ENCODE measurements at places on chromosomes 3 and 15.

- no peak for DNase-seq
Observed at GRCh38 chr3:131072099-131072559, 45.5 kb downstream of the NEK11 start.

- no peak for DNase-seq
Observed at GRCh38 chr15:73270366-73271097, 98.2 kb downstream of the HCN4 start.

- DNase-seq = no peak
Observed at GRCh38 chr15:31605467-31605931, 278.9 kb downstream of the KLF13 start.

DNA sequence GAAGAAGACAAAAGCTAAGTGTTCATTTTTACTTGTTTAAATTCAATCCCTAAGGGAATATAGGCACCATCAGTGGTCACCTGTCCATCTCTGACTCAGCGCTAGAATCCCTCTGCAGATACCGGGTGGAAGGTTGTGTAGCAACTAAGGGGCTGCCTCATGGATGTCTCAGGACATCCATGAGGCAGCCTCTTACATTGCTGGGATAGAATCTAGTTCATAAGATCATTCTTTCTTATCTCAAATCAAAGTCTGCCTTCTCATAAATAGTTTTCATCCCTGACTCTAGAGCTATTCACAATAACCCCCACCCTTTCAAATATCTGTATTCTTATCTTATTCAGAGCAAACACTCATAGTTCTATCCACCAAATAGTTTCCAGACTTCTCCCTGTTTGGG, 38.1 kb downstream of the HSPBAP1 start:
- DNase-seq = no peak

DNA sequence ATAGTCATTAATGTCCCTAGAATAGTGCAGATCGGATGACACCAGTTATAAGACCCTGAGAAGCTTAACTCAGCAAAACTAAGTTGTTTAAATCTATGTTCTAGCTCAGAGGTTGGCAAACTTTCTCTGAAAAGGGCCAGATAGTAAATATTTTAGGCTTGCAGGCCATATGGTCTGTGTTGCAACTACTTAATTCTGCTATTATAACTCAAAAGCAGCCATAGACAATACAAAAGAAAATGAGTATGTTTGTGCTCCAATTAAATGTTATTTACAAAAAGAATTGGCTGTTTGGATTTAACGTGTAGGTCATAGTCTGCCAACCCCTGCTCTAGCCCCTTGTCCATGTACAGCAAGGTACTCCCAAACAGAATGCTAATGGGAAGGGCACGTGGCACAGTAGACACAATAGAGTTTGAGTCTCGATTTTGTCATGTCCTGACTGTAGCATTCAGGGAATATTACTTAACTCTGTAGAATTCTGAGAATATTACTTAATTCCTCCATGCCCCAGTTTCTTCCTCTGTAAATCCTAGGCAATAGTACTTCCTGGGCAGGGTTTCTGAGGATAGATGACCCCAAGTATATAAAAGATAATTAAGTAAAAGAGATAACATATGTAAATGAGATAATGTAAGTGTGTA, 70.5 kb upstream of the ATP2C1 start:
- DNase-seq = no peak

DNA sequence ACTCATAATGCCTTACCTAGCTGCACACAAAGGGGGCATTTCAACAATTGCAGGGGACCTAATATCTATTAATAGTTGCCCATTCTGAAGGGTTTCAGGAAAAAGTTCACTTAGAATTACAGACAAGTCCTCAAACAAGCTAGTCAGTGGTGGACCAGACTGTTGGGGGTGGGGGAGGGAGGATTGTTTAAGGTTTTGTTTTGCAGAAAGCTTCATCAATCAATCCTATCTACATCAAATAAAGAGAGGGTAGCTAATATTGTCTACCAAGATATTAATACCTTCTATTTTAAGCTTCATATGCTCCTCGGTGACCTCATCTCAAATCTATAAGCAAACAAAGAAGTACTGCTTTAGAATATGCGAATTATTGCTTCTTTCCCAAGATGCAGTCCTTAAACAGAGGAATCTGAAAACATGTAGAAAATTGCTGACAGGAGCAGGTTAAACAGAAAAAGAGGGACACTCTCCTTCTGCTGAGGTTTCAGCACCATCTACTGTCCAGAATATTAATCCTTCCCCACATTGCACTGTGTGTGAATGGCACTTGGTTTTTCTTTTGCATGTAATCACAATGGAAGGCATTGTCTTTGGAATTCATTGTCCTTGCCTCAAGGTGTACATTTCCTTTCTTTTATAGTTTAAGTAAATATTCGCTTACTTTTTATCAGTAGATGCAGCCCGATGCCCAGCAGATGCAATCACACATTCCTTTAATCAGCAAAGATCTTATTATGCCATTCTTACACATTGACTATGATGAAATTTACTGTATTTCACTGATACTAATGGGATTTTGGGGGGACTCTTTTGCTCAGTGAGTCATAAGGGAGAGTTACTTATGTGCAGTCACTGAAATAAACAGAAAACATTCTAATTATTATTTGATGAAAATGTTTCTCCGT, 94.7 kb downstream of the IL5RA start:
- DNase-seq = no peak

- DNase-seq = no peak
Observed at GRCh38 chr15:49987198-49987785, 131.7 kb downstream of the ATP8B4 start.

DNA sequence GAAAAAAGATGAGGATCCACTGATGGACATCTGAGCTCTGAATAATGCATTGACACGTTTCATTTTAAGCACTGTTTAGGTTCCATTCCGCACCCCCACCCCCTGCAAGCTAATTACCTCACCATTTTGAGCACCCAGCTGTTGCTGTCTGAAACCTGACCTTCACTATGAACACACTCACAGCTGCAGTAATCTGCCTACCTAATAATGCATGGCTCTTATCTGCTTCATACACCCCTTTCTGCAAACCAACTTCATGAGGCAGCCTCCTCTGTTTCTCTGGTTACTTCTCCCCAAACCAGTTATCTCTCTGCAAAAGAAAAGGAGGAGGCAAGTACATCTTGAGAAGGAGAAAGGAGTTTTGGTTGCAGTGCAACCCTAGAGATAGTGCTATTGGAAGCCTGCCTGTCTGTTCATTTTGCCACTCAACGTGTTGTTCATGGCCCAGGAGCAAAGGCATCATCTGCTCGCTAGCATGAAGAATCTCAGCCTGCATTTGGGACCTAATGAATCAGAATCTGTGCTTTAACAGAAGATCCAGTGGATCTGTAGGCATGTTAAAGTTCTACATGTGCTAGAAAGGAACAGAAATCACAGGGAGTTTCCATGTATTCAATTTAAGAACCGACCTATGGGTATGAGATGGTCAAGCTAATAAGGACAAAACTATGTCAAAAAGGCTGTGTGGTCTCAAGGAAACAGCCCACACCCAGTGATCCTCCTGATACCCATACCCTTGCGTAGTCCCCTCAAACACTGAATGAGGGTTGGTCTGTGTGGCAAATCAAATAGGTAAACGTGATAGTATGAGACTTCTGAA, 87.2 kb downstream of the MB21D2 start:
- no peak for DNase-seq

GRCh38 chr3:149476225-149476624, 1.7 kb downstream of the TM4SF4 start:
- DNase-seq = no peak

DNA sequence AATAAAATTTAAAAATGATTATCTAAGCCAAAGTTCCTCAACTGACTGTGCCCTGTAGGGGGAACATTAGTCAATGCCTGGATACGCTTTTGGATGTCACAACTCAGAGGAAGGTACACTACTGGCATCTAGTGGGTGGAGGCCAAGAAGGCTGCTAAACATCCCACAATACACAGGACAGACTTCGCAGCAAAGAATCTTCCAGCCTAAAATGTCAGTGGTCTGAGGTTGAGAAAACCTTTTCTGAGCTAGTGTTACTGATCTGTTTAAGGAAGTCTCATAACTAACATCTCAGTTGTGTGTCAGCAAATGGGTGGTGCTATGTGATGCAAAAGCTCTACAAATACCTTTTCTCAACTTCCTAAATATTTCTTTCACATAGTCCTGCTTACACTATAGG, 20.9 kb upstream of the LDHAL6B start:
- no peak for DNase-seq

DNA sequence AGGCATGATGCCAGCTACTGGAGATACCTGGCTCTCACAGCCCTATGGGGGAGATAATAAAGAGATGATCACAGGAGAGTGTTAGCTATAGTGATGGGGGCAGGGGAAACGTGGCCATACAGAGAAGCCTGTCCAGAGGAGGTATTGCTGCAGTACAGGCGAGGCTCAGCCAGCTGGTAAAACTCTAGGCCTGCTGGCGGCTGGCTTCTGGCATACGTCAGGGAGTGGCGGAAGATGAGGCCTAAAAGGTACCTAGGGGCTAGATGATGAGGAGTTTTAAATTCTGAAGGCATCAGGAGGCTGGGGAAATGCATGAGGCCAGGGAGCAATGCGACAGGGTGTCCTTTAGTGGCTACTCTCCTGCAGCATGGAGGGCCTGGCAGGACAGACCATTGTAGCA, 110.7 kb downstream of the EEFSEC start:
- DNase-seq = no peak

DNA sequence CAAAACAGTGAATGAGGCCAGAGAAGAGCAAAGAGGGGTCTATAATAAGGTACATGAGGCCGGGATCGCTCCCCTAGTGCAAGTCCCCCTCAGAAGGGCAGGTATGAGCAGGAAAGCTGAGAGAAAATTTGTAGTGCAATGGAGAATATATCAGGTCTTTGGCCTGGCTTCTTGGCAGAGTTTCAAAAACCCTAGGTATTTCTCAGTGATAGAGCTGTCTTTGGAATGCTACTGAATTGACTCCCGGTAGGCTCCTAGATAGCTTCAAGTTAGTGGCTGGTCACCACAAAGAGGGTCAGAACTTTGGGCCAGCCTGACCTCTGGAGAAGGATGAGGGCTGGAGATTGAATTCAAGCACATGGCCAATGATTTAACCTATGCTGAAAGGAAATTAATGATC, 30.6 kb upstream of the OXTR start:
- DNase-seq = no peak

- no peak for DNase-seq
Observed at GRCh38 chr3:37670961-37671483, 190.7 kb upstream of the CTDSPL start.

GRCh38 chr3:183779896-183780465, 45.4 kb downstream of the MAP6D1 start:
- no peak for DNase-seq

GRCh38 chr3:62414786-62415185, 41.4 kb upstream of the FEZF2 start:
- no peak for DNase-seq

DNA sequence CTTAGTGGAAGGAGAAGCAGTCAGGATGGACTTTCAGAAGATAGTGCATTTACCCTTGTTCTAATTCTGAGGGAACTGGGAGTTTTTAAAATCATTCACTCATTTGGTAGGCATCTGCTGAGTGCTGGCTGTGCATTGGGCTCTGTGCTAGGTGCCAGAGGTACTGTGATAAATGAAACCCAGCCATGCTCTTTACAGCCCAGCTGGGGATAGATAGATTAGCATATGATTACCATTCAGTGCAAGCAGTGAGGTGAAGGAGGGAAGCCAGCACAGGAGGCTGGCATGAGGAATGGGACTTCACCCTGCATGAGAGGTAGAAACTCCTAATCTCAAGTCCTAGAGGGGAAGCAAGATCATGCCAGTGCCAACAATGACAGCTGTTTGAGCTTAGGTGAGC, 361.9 kb upstream of the TRIM42 start:
- DNase-seq = no peak

GRCh38 chr15:44545913-44546802, 9.2 kb downstream of the EIF3J start:
- DNase-seq = no peak

DNA sequence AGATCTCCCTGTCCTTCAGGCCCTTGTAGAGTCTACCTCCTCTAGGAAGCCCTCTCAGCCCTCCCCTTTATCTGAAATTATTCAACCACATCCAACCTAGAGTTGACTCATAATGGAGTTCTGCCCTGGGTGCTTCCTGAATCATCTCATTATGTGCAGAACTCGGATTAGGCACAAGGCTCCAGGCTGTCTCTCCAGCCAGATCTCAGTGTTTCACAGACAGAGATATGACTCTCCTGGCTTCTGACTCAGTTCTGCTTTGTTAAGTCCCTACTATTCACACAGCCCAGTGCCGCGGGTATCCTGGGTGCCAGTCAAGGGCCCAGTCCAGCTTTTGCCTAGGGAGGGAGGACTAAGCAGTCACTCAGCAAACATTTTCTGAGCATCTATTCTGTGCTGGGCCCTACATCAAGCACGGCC, 9.3 kb downstream of the STRA6 start:
- DNase-seq = no peak

DNA sequence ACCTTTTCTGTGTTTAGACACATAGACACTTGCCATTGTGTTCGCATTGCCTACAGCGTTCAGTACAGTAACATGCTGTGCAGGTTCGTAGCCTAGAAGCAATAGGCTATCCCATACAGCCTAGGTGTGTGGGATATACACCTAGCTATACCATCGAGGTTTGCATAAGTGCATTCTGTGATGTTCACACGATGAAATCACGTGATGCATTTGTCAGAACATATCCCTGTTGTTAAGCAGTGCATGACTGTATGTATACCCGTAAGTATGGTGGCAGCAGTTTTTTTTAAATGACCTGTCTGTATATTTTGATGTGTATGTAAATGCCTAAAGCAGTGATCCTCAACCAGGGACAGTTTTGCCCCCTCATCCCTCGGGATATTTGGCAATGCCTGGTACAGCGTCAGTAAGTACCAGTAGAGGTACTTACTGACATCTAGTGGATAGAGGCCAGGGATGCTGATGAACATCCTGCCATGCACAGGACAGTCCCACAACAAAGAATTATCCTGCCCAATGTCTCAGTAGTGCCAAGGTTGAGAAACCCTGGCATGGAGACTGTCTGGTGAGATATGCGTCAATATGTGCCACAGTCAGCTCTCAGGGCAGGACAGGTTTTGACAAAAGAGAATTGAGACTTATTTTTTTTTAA, 129.1 kb downstream of the HCN4 start:
- no peak for DNase-seq

DNA sequence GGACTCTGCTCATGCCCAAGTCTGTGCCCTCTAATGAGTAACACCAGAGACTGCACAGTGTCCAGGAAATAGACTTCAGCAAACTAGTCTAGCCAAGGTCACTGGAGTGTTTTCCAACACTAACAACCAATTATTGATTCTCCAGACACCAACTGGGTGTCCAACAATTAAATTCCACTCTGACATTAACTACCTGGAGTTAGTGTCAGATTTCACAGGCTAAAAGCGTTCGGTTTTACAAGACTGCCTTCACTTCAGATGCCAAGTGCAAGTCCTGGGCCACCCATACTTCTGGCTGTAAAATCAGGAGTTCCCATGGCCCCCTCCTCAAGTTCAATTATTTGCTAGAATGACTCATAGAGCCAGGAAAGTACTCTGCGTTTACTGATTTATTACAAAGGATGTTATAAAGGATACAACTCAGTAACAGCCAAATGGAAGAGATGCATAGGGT, 20.8 kb upstream of the CFAP161 start:
- no peak for DNase-seq

- DNase-seq = no peak
Observed at GRCh38 chr3:103057003-103057402, 622.2 kb downstream of the ZPLD1 start.

GRCh38 chr3:51057121-51057520, 328.0 kb upstream of the MANF start:
- no peak for DNase-seq

Measured in activated T-helper 1 cell treated with Interleukin-2 at 50 U/mL for 16 hours (primary cell).